ENCODE measurements at places on chromosomes 6 and 20.

DNA sequence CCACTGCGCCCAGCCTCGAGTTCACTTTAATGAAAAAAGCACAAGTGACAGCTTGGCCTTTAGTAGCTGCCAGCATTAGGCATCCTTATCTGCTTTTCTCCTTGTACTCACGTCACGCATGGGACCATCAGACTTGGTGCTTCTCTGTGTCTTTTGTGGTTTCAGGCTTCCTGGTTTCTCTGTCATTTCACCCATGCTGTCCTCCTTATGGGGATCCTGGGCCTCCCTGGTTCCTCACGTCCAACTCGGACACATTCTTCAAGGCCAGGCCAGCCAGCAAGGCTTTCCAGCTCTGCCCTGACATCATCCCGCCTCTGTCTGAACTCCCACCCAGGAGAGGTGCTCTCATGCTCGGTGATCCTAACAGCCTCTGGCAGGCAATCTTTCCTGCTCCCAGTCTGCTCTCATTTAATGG is 83.2 kb downstream of the TIAM2 start:
- DNase-seq = no peak

DNA sequence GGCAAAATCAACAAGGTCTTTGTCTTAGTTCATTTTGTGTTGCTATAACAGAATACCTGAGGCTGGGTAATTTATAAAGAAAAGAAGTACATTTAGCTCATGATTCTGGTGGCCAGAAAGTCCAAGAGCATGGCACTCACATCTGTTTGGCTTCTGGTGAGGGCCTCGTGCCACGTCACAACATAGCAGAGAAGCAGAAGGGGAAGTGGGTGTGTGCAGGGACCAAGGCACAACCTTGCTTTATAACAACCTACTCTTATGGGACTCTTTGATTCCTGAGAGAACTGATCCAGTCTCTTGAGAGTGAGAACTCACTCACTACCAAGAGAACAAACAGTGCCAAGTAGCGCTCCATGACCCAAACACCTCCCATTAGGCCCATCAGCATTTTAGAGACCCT is 25.4 kb downstream of the GABRR2 start:
- DNase-seq = no peak

GRCh38 chr6:15254070-15254975 is 8.5 kb downstream of the JARID2 start:
- DNase-seq = no peak

GRCh38 chr6:81480139-81480538 is 272.3 kb downstream of the TENT5A start:
- no peak for DNase-seq

DNA sequence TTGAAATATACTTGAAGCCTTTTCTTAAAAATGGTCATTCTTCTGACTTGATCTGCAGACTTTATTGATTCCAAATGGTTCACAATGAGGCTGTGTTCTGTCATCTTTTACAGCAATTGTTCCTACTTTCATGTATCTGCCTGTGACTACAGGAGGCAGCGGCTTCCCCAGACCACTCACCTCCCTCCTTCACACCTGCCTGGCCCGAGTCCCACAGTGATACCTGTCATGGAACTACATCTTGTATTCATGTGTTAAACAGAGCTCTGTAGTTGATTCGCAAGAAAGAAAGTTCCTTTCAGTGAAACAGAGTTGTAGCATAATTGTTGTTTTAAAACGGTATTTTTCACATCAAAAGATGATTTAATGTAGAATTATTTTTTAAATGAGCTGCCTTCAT is 673.5 kb upstream of the AGPAT4 start:
- no peak for DNase-seq

GRCh38 chr20:10093087-10093591 is 58.4 kb downstream of the ANKEF1 start:
- DNase-seq = no peak

GRCh38 chr6:157150076-157150475 is 173.2 kb downstream of the TMEM242 start:
- DNase-seq = no peak

DNA sequence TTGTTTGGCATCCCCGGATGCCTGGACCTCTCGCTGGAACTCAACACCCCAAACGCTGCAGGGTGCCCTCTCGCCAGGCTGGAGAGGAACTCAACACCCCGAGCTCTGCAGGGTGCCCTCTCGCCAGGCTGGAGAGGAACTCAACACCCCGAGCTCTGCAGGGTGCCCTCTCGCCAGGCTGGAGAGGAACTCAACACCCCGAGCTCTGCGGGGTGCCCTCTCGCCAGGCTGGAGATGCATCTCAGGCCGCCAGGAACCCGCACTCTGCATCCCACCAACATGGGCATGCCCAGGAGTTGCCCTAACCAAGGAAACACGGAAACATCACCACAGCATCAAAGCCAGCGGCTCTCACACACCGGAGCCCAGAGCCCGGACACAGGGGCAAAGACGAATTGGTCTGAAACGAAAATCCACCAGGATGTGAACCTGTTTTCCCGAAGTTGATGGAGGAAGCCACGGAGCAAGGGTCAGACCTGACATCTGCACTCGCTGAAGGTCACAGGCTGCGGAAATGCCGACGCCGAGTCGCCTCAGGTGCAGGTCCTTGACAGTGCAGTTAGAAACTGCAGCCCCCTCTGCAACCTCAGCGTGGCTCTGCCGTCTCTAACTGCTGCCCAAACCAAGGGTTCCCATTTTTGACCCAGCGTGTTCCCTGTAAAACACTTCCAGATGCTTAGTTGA is 37.5 kb downstream of the DLL1 start:
- no peak for DNase-seq

Data from activated CD8-positive, alpha-beta memory T cell treated with anti-CD3 and anti-CD28 coated beads, Interleukin-2, amount 50 U/mL, for 4 hours (primary cell).